ENCODE measurements at places on chromosomes 7 and 10. TPM values are rescaled to one million over a fixed set of nuclear protein-coding genes. Genes with fewer than 3 reads are reported as not detected.

GRCh38 chr10:35352512-35352911 lies 16.2 kb downstream of the CCNY start:
- no peak overlapping the region for H3K27ac ChIP-seq
- DNase-seq: no peak
- H3K36me3 ChIP-seq: no peaks in the 10 kb centered on the region
- H3K27me3 ChIP-seq: no peaks in the 10 kb centered on the region

- DNase-seq: no peak
- no peaks in the 10 kb centered on the region for H3K36me3 ChIP-seq
- peaks cover 4% of the 10 kb centered on the region for H3K4me1 ChIP-seq
- no peak overlapping the region for H3K4me3 ChIP-seq
- no peak overlapping the region for H3K27ac ChIP-seq
- no peaks in the 10 kb centered on the region for H3K27me3 ChIP-seq
These were observed 31.7 kb upstream of the SYPL1 start for GRCh38 chr7:106143711-106144337.

GRCh38 chr7:27140126-27140857 lies 3.2 kb downstream of the HOXA5 start:
- no peak overlapping the region for H3K27ac ChIP-seq
- peaks cover 98% of the 10 kb centered on the region for H3K27me3 ChIP-seq
- no peaks in the 10 kb centered on the region for H3K36me3 ChIP-seq
- DNase-seq: no peak
- no peaks in the 10 kb centered on the region for H3K4me1 ChIP-seq

DNA sequence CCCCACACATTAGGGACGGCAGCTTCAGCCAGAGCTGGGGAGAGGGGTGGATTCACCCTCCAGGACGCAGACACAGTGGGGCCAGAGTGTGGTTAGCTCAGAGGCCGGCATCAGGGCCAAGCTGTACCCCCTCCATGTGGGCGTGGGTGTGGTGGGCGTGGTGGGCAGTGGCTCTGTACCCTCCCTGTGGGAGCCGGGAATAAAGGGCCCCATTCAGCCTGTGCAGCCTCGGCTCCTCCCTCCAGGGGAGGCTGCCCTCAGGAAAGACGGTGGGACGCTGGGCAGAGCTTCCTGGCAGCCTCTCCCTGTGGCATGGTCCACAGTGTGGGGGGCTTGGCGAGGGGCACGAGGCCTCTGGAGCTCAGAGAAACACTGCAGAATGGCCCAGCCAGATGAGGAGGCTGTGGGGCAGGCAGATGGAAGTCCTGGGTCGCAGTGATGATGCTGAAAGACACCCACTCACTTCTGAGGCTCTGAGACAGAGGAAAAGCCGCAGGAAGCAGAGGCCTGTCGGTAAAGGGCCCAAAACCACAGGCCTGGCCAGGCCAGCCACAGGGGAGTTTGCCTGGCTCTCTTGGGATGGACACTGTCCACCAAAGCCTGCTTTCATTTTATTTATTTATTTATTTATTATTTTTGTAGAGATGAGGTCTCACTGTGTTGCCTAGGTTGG lies 108.0 kb downstream of the SH3PXD2A start:
- H3K4me3 ChIP-seq: no peak overlapping the region
- no peak for DNase-seq
- H3K27me3 ChIP-seq: no peaks in the 10 kb centered on the region
- H3K4me1 ChIP-seq: no peaks in the 10 kb centered on the region

- no peaks in the 10 kb centered on the region for H3K4me1 ChIP-seq
- no peak overlapping the region for H3K27ac ChIP-seq
- no peaks in the 10 kb centered on the region for H3K36me3 ChIP-seq
These were observed 57.2 kb upstream of the LYZL2 start for GRCh38 chr10:30686708-30687107.

The IDI2 gene
- not detected for total RNA-seq

- no peaks in the 10 kb centered on the region for H3K4me1 ChIP-seq
- no peak overlapping the region for H3K27ac ChIP-seq
- H3K27me3 ChIP-seq: no peaks in the 10 kb centered on the region
These were observed 166.3 kb downstream of the RNF133 start for GRCh38 chr7:122532406-122533269.

GRCh38 chr10:113019096-113019495 lies 69.0 kb downstream of the TCF7L2 start:
- peaks cover 30% of the 10 kb centered on the region for H3K36me3 ChIP-seq
- H3K27ac ChIP-seq: no peak overlapping the region
- no peak overlapping the region for H3K4me3 ChIP-seq
- no peak for DNase-seq
- H3K4me1 ChIP-seq: peaks cover 14% of the 10 kb centered on the region

DNA sequence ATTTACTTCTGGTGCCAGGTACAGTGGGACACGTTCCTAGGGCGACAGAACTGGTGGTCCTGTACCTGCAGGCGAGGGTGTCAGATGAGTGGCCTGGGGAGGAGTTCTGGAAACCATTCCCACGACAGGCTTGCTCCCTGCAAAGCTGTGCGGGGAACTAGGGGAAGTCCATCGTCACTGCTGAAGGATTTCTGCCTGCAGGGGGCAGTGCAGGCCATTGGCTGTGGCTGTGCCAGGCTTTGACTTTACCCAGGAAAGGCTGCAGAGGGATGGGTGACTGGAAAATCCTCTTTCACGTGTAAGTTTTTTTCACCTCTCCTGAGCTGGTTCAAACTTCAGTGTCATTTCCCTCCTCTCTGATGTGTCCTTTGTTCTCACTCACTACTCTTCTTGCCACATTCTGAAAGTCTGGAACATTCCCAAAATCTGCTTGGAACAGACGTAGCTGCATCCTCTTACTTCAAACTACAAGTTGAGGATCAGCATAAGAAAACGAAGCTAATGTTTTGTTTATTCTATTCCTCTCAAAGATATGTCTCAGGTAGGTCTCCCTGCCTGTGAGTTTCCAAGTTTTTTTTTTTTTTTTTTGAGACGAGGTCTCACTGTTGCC lies 126.5 kb downstream of the SH2D4B start:
- H3K36me3 ChIP-seq: no peaks in the 10 kb centered on the region
- H3K4me3 ChIP-seq: no peak overlapping the region
- no peaks in the 10 kb centered on the region for H3K27me3 ChIP-seq
- H3K4me1 ChIP-seq: 0 out of 2 replicates have a peak, but pooled peaks cover 2% of the 10 kb centered on the region
- H3K27ac ChIP-seq: no peak overlapping the region
- peak; percentile 93 for DNase-seq

GRCh38 chr10:30671026-30671616 lies 41.6 kb upstream of the LYZL2 start:
- H3K27me3 ChIP-seq: no peaks in the 10 kb centered on the region
- no peaks in the 10 kb centered on the region for H3K36me3 ChIP-seq
- DNase-seq: peak; percentile 53
- H3K4me3 ChIP-seq: no peak overlapping the region
- no peaks in the 10 kb centered on the region for H3K4me1 ChIP-seq

DNA sequence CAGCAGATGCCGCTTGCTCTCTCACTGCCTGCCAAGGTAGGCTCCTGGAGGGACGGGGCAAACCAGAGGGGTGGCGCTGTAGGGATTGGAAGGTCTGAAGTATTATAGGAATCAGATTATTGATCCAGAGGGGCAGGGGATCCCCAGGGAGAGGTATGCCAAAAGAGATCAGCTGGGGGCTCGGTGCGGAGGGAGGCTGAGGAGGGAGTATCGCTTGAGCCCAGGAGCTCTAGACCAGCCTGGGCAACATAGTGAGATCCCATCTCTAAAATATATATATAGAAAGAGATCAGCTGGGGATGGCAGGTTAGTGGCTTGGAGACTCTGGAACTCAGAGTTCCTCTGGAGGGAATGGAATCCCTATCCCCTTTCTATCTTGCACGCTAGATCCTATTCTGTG lies 7.0 kb upstream of the PCOLCE start:
- no peaks in the 10 kb centered on the region for H3K27me3 ChIP-seq

The TTYH3 gene
- total RNA-seq: 122 TPM

The OR6B1 gene
- total RNA-seq: not detected

- no peak within 1 kb of the TSS for H3K27ac ChIP-seq
- peaks cover 6% of the 10 kb centered on the region for H3K4me1 ChIP-seq
- H3K36me3 ChIP-seq: no peaks in the 10 kb centered on the region
These were observed at the start of gene GSAP for GRCh38 chr7:77415823-77416620. TSS of gene GSAP (minus strand) at chr7:77416349. CDS start at chr7:77416321, 28 bp downstream.

The NUTM2E gene
- total RNA-seq: not detected

- no peaks in the 10 kb centered on the region for H3K27me3 ChIP-seq
- no peaks in the 10 kb centered on the region for H3K4me1 ChIP-seq
- H3K27ac ChIP-seq: no peak overlapping the region
- DNase-seq: peak; percentile 58
These were observed 185.4 kb downstream of the SEC23IP start for GRCh38 chr10:120077707-120078492.

The TMEM225B gene
- total RNA-seq: not detected

The STAMBPL1 gene
- total RNA-seq: 4.6 TPM

The STAM gene
- 26.9 TPM for total RNA-seq

DNA sequence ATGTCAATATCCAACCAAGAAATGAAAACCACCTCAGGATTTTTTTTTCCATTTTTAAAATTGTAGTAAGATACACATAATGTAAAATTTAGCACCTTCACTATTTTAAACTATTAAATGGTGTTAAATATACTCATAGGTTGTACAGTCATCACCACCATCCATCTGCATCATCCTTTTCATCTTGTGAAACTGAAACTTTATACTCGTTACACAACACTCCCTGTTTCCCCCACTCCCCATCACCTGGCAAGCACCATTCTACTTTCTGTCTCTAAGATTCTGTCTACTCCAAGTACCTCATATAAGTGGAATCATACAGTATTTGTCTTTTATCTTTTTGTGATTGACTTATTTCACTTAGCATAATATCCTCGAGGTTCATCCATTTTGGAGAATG lies 335.2 kb upstream of the NPSR1 start:
- DNase-seq: no peak
- H3K27me3 ChIP-seq: no peaks in the 10 kb centered on the region
- no peaks in the 10 kb centered on the region for H3K36me3 ChIP-seq
- H3K27ac ChIP-seq: no peak overlapping the region

The KAZALD1 gene
- total RNA-seq: 3.6 TPM

The CALML5 gene
- total RNA-seq: not detected

DNA sequence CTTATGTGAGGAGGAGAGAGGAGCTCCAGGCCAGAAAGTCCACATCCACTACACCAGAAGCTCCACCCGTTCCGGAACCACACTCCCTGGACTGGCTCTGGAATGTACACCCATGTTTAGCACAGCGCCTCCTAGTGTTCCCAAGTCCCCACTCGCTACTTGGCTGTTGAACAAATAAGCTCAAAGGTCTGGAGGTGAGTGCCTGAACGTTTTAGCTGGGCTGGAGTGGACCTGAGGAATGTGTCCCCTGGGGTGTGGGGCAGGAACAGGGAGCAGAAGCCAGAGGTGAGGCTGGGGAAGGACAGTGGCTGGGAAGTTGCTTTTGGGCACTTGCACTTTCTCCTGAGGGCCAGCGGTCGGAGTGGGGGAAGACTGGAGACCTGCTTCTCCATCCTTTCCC lies 164.1 kb upstream of the CDCA7L start:
- H3K4me3 ChIP-seq: no peak overlapping the region
- H3K27me3 ChIP-seq: no peaks in the 10 kb centered on the region
- no peaks in the 10 kb centered on the region for H3K4me1 ChIP-seq
- no peaks in the 10 kb centered on the region for H3K36me3 ChIP-seq

GRCh38 chr10:92901819-92902251 lies 53.5 kb downstream of the EXOC6 start:
- H3K27me3 ChIP-seq: no peaks in the 10 kb centered on the region
- no peaks in the 10 kb centered on the region for H3K36me3 ChIP-seq
- no peak overlapping the region for H3K27ac ChIP-seq
- no peak overlapping the region for H3K4me3 ChIP-seq
- no peak for DNase-seq

DNA sequence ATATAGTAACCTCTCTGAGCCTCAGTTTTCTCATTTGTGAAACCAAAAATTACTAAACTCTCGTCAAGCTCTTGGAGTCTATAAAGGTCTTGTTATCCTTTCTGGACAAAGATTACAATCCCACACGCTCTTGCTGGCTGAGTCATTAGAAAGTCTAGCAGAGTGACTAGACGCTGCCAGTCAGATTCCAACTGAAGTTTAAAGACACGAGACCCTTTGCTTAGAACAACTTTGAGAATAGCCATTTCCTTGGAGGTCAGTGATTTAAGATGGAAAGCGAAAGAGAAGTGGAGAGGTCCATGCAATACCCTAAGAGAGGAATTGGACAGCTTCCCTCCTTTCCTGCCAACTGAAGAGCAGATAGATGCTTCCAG lies 119.5 kb downstream of the APBB1IP start:
- H3K4me3 ChIP-seq: no peak overlapping the region
- no peaks in the 10 kb centered on the region for H3K27me3 ChIP-seq
- peaks cover 7% of the 10 kb centered on the region for H3K4me1 ChIP-seq
- no peak overlapping the region for H3K27ac ChIP-seq
- no peak for DNase-seq

DNA sequence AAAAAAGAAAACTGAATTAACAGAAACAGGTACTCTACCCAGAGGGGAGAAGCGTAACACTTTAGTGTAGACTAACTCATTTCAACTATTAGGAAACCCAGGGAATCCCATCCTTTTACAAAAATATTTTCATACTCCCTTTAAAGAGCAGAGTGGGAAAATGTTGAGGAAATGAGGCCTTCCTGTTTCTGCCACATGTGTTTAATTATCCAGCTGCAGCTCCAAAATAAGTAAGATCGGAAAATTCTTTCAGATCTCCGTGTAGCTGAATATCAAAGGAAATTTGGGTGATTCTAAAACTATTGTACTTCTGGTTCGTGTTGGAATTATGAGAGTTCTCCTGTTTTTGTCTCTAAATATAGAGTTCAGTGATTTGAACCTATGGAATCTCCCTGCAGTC lies 58.0 kb upstream of the CAV2 start:
- no peak for DNase-seq
- no peak overlapping the region for H3K27ac ChIP-seq
- H3K4me1 ChIP-seq: no peaks in the 10 kb centered on the region
- H3K4me3 ChIP-seq: no peak overlapping the region

DNA sequence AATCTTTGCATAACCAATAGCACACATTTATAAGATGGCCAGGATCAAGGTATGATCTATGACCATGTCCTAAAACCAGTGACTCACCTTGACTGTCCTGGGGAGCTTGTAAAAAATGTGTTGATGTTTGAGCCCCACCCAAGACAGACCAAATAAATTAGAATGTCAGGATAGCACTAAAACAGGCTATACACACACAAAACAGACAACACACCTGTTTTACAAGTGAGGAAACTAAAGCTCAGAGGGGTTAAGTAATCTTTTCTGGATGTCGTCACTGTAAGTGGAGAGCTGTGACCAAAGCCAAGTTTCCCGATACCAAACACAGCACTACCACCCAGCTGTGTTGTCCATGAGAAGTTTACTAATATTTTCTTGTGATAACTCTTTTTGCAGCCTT lies 84.5 kb downstream of the AVL9 start:
- H3K36me3 ChIP-seq: peaks cover 71% of the 10 kb centered on the region
- H3K4me1 ChIP-seq: no peaks in the 10 kb centered on the region
- no peak overlapping the region for H3K27ac ChIP-seq
- no peak for DNase-seq

GRCh38 chr10:49187044-49187484 lies 1.1 kb downstream of the TMEM273 start:
- no peaks in the 10 kb centered on the region for H3K4me1 ChIP-seq
- no peak overlapping the region for H3K4me3 ChIP-seq
- DNase-seq: no peak
- H3K36me3 ChIP-seq: no peaks in the 10 kb centered on the region

The MYL10 gene
- 0.50 TPM for total RNA-seq

GRCh38 chr7:7438851-7439250 lies 96.8 kb downstream of the COL28A1 start:
- no peaks in the 10 kb centered on the region for H3K27me3 ChIP-seq
- H3K36me3 ChIP-seq: no peaks in the 10 kb centered on the region
- no peak for DNase-seq
- H3K4me1 ChIP-seq: no peaks in the 10 kb centered on the region
- H3K4me3 ChIP-seq: no peak overlapping the region

- peaks cover 8% of the 10 kb centered on the region for H3K4me1 ChIP-seq
- peaks cover 15% of the 10 kb centered on the region for H3K36me3 ChIP-seq
These were observed 17.4 kb downstream of the ESYT2 start for GRCh38 chr7:158811894-158812293.

The SYT15 gene
- 0.59 TPM for total RNA-seq

The ARHGEF35 gene
- 19.2 TPM for total RNA-seq
